ENCODE measurements at places on chromosomes 6 and 20.
A peak's percentile ranks its signal among the peaks of the same experiment; 100 is the strongest.

GRCh38 chr20:47596003-47596571, 94.4 kb downstream of the NCOA3 start:
- no peak overlapping the region for H3K4me3 ChIP-seq
- H3K27me3 ChIP-seq: no peaks in the 10 kb centered on the region
- H3K4me1 ChIP-seq: peaks cover 31% of the 10 kb centered on the region
- peaks cover 20% of the 10 kb centered on the region for H3K36me3 ChIP-seq
- H3K27ac ChIP-seq: no peak overlapping the region

DNA sequence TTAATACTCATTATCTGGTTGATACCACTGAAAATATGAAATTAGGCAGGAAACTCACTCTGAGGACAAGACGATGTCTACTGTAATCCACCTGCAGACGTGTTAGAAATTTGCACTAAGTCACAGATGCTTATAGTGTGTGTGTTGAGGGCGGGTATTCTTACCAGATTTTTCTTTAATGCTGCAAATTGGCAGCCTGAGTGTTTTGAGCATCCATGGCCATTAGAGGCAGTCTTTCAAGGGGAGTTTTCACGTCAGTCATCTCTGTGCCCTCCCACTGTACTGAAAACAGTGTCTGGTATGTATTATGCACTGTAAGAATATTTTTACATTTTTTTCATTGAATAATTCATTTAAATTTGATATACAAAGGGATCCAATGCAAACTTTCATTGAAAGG, 266.5 kb upstream of the QKI start:
- H3K27me3 ChIP-seq: no peaks in the 10 kb centered on the region
- H3K27ac ChIP-seq: no peak overlapping the region
- H3K4me1 ChIP-seq: no peaks in the 10 kb centered on the region
- no peak overlapping the region for H3K4me3 ChIP-seq
- H3K36me3 ChIP-seq: no peaks in the 10 kb centered on the region

DNA sequence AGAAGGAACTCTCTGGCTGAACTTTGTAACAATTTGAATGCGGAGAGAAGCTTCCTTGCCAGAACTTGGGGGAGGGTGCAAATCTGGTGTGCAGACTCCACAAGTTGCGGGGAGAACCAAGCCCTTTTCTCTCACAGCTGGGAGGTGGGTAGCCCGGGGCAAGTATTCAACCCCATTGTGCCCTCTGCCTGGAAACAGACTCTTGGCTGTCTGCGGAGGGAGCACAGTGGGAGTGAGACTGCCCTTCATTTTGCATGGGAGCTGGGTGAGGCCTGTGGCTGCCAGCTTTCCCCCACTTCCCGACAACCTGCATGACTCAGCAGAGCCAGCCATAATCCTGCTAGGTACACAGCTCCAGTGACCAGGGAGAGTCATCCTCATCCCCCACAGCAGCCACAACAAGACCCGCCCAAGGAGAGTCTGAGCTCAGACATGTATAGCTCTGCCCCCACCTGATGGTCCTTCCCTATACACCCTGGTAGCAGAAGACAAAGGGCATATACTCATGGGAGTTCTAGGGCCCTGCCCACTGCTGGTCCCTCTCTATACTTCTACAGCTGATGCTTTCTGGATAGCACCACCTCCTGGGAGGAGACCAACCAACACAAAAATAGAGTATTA, 29.4 kb upstream of the TPD52L1 start:
- H3K36me3 ChIP-seq: no peaks in the 10 kb centered on the region
- no peaks in the 10 kb centered on the region for H3K27me3 ChIP-seq
- H3K4me3 ChIP-seq: no peak overlapping the region
- no peak for DNase-seq
- no peak overlapping the region for H3K27ac ChIP-seq

DNA sequence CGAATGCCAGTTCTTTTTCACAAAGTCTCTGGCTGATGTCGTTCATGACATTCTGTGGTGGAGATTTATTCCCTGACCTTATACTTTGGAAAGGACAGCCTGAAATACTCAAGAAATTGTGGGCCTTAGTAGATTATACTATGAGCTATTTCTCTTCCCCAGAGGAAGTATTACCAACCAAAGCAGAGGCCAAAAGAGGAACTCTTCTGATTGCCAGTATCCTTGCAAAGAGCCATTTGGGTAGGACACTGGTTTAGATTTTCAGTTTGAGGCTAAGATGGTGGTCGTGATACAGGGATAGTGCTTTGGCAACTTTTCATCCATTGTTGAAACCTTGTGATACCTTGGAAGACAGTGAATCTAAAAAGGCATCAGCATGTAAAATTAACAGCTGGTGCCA, 327.3 kb downstream of the HACE1 start:
- H3K27ac ChIP-seq: no peak overlapping the region
- H3K4me3 ChIP-seq: no peak overlapping the region
- H3K36me3 ChIP-seq: no peaks in the 10 kb centered on the region
- peaks cover under 1% of the 10 kb centered on the region for H3K4me1 ChIP-seq
- peaks cover 15% of the 10 kb centered on the region for H3K27me3 ChIP-seq

GRCh38 chr6:26033941-26034354, 53.3 kb upstream of the HFE start:
- no peak for DNase-seq
- H3K27ac ChIP-seq: peak overlapping the region; percentile 98
- H3K27me3 ChIP-seq: no peaks in the 10 kb centered on the region
- peak overlapping the region; percentile 94 for H3K4me3 ChIP-seq

- H3K4me1 ChIP-seq: peaks cover 7% of the 10 kb centered on the region
- H3K36me3 ChIP-seq: no peaks in the 10 kb centered on the region
- H3K4me3 ChIP-seq: no peak overlapping the region
- DNase-seq: no peak
These were observed 54.5 kb downstream of the ELOVL2 start for GRCh38 chr6:10989587-10989986.

DNA sequence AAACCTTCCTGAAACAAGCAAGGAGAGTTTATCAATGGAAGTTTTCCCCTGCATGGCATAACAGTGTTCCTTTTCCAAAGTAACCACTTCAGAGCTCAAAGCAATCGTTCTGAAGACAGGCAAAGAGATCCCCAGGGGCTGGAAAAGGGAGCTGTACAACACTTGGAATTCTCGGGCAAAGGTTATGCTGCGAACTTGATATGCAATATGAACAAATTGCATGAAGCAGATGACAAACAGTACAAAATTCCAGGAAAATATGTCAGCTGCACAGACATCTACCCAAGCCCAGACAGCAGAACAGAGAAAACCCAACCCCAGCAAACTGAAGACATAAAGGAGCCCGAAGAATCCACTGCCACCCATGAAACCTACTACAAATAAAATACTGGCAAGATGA, 18.4 kb downstream of the POPDC3 start:
- DNase-seq: no peak
- no peak overlapping the region for H3K27ac ChIP-seq
- H3K4me1 ChIP-seq: peaks cover 17% of the 10 kb centered on the region

DNA sequence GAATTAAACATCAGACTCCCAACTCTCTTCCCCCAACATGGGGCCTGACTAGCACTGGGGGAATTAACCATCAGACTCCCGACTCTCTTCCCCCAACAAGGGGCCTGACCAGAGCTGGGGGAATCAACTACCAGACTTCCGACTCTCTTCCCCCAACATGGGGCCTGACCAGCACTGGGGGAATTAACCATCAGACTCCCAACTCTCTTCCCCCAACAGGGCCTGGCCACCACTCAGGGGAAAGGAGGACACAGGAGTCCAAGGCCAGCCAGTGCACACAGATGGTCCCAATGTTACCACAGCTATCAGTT, 13.1 kb downstream of the CST7 start:
- H3K27ac ChIP-seq: no peak overlapping the region
- no peak for DNase-seq
- H3K27me3 ChIP-seq: no peaks in the 10 kb centered on the region

DNA sequence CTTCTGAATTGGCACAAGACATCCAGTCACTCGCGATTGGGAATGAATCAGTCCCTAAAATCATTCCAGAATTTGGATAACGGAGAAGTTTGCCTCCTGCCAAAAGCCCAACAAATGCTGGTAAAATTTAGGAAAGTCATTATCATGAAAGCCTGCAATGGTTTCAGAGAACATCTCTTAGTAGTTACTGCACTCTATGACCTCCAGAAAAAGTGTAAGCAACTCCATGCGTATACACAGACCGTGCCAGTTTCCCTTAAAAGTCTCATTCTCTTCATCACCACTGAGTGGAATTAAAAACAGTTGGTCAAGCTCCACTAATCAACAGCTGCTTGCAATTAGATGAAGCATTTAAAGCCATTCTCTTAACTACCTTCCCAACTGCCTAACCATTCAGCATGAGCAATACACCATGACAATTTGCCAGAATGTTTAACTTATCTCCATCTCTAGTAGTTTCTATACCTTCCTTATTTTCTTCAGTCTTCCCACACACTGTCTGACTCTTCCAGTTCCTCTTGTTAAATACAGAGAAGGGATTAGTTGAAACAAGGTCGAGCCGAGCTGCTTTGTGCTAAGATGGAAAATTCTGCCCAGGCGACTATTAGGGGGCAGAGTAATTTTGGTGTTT, 183.6 kb upstream of the PRDM1 start:
- H3K4me1 ChIP-seq: peaks cover 8% of the 10 kb centered on the region
- H3K27ac ChIP-seq: no peak overlapping the region
- peaks cover 4% of the 10 kb centered on the region for H3K27me3 ChIP-seq
- H3K4me3 ChIP-seq: no peak overlapping the region
- no peak for DNase-seq

GRCh38 chr6:36697481-36697903, at the start of gene RAB44:
Gene RAB44, plus strand, starts transcription at chr6:36697826. Its CDS starts 6,410 bp downstream, at chr6:36704236.
- DNase-seq: no peak
- H3K4me1 ChIP-seq: no peaks in the 10 kb centered on the region
- H3K27me3 ChIP-seq: peaks cover 6% of the 10 kb centered on the region
- H3K36me3 ChIP-seq: no peaks in the 10 kb centered on the region
- no peak within 1 kb of the TSS for H3K4me3 ChIP-seq

GRCh38 chr6:135906542-135906941, 55.0 kb downstream of the PDE7B start:
- no peaks in the 10 kb centered on the region for H3K36me3 ChIP-seq
- H3K27me3 ChIP-seq: no peaks in the 10 kb centered on the region
- no peak for DNase-seq

- DNase-seq: no peak
- peaks cover 48% of the 10 kb centered on the region for H3K27me3 ChIP-seq
- no peak overlapping the region for H3K27ac ChIP-seq
- no peak overlapping the region for H3K4me3 ChIP-seq
- H3K36me3 ChIP-seq: no peaks in the 10 kb centered on the region
- H3K4me1 ChIP-seq: peaks cover 13% of the 10 kb centered on the region
These were observed 20.8 kb upstream of the PAX1 start for GRCh38 chr20:21684671-21685070.

DNA sequence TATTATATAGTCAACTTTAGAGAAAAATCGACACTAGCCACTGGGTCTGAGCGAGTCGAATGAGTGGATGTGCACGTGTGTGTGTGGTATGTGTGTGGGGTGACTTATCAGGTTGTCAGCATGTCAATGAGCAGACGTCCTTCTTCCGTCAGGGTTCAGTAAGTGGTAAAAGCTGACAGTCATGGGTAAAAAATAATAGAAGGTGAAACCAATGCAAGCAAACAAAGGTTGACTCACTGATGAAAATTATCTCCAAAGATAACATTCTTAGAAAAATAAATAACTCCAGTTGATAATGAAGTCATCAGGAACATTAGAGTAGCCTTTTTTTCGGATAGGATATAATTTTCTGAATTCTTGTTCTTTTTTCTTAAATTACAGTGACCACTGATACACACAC, 243.8 kb upstream of the FOXQ1 start:
- no peaks in the 10 kb centered on the region for H3K36me3 ChIP-seq
- H3K27me3 ChIP-seq: peaks cover 3% of the 10 kb centered on the region
- H3K4me3 ChIP-seq: no peak overlapping the region
- H3K4me1 ChIP-seq: peaks cover 14% of the 10 kb centered on the region
- DNase-seq: no peak

DNA sequence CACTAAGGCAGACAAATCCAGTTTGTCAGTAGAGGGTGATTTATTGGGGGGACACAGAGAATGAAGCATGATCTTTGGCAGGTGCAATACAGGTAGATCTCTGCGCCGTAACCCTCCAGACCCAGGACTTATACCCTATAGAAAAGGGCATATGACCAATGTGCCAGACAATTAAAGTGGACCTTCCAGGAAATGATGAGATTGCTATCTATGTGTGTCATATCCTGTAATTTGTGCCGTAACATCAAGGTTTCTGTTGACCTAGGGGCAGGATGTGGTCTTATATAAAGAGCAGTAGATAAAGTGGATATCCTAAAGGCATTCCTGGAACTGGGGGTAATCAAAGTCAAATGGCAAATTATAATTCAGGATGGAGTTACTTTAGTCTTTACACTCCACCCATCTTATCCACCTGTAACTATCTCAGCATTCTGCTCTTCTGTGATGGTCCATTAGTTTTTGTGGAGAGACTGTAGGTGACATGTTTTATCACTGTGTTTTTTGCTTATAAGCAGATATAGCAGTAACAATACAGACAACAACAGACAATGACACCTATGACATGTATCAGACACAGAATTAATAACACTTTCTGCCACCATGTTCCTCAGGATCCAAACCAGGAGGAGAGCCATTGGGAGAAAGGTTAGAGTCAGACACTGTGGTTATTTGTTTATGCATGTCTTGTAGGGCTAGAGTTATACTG, 43.1 kb upstream of the ZNF337 start:
- no peak for DNase-seq
- no peak overlapping the region for H3K27ac ChIP-seq
- no peaks in the 10 kb centered on the region for H3K4me1 ChIP-seq
- no peaks in the 10 kb centered on the region for H3K36me3 ChIP-seq
- no peak overlapping the region for H3K4me3 ChIP-seq

- no peak overlapping the region for H3K4me3 ChIP-seq
- no peak overlapping the region for H3K27ac ChIP-seq
These were observed 92.7 kb downstream of the IRF4 start for GRCh38 chr6:484086-484745.
